OCI-M1 (cell line): ENCODE measurements at places on chromosomes 2 and 18.

GRCh38 chr18:13501891-13502290 lies 224.5 kb downstream of the FAM210A start:
- no peak for DNase-seq

- DNase-seq: no peak
Observed at GRCh38 chr2:239689410-239689809, 288.6 kb upstream of the HDAC4 start.

GRCh38 chr18:3982541-3982940 lies 472.6 kb downstream of the DLGAP1 start:
- no peak for DNase-seq

- no peak for DNase-seq
Observed at GRCh38 chr2:149585166-149585885, 2.2 kb downstream of the MMADHC start.

- no peak for DNase-seq
Observed at GRCh38 chr2:143603846-143604565, 474.8 kb downstream of the ARHGAP15 start.

DNA sequence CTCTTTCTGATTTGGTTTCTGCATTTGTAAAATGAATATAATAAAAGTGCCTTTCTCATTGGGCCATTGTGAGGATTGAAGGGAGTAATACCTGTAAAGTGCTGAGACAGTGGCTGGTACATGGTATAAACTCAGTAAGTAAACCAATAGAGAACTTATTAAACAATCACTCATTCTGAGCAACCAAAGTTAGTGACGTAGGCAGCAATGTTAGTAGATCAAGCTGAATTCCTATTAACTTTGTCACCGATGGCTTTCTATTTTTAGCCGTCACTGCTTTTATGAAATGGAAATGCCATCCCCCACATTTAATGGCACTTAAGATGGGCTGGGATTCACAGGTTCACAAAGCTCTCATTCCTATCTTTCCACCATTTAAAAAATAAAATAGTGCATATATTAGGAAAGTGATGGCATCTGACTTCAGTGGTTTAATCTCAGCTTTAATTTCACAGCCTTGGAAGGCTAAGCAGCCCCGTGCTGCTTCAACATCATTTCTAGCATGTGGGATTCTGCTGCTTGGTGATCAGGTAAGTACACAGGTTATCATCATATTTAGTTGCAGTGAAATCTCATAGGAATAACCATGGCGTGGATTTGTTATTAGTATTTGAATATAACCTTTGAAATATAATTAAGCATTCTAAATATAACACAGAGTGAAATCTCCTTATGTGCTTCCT lies 17.6 kb upstream of the PPP4R1 start:
- DNase-seq: no peak

DNA sequence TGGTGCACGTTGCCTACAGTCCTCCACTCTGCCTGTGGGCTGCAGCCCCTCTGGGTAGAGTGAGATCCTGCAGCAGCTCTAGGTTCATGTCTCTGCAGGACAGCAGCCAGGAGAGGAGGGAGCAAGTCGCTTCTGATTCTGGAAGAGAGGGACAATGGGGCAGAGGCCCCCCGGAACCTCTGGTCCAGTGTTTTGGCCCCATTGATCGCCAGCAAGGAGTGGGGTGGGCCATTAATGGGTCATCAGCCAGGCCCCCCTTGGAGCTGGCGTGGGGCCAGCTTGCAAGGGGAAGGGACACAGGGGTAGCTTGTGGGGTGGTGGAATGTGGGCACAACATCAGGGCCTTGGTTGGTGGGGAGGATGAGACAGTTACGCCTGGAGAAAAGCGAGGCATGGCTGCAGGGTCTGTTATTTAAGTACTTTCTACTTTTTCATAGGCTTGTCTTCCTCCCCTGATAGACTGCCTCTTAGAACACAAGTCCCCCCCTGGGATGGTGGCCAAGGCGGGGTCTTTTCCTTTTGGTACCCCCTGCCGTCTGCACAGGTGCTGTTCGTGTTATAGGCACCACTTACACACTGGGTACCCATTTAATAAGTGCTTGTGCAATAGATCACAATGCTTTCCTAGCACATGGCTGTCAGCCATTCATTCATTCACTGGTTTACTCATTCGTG lies 44.6 kb downstream of the INHBB start:
- no peak for DNase-seq

GRCh38 chr18:56645415-56646016 lies 5.6 kb upstream of the WDR7 start:
- peak; percentile 79 for DNase-seq

GRCh38 chr2:55871637-55872036 lies 51.9 kb downstream of the EFEMP1 start:
- peak; percentile 40 for DNase-seq

GRCh38 chr2:26785431-26786206 lies at the start of gene CENPA:
Gene CENPA (plus strand): TSS chr2:26786056. CDS start chr2:26786197, 141 bp downstream.
- DNase-seq: peak; percentile 99

GRCh38 chr2:208153156-208153555 lies 7.2 kb upstream of the CRYGB start:
- peak; percentile 62 for DNase-seq

GRCh38 chr2:205706769-205707381 lies 24.6 kb downstream of the NRP2 start:
- peak; percentile 25 for DNase-seq

GRCh38 chr18:33745871-33746545 lies 168.0 kb downstream of the ASXL3 start:
- DNase-seq: no peak

- DNase-seq: no peak
Observed at GRCh38 chr18:75057169-75057960, 151.6 kb downstream of the PTGR3 start.

DNA sequence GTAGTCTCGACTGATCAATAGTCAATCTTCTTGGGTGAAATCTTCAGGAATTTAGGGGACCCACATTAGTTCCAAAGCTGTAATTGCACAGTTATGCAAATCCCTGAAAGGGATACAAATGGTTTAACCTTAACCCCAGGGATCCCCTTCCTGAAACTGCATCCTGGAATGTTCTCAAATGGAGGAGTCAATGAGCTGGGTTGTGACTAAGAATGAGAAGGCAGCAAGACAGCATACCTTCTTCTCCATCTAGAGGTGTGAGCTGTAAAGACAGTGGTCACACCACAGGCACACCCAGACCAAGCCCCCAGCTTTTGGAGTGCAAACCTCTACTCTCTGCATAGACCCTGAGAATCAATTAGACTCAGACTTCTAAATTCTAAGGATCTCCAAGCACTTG lies 164.7 kb upstream of the MEIS1 start:
- no peak for DNase-seq

GRCh38 chr2:42545841-42546390 lies 22.5 kb upstream of the MTA3 start:
- DNase-seq: no peak

- DNase-seq: no peak
Observed at GRCh38 chr2:4258563-4258962, 555.2 kb downstream of the DCDC2C start.

- DNase-seq: no peak
Observed at GRCh38 chr2:76684756-76685155, 837.4 kb downstream of the LRRTM4 start.

DNA sequence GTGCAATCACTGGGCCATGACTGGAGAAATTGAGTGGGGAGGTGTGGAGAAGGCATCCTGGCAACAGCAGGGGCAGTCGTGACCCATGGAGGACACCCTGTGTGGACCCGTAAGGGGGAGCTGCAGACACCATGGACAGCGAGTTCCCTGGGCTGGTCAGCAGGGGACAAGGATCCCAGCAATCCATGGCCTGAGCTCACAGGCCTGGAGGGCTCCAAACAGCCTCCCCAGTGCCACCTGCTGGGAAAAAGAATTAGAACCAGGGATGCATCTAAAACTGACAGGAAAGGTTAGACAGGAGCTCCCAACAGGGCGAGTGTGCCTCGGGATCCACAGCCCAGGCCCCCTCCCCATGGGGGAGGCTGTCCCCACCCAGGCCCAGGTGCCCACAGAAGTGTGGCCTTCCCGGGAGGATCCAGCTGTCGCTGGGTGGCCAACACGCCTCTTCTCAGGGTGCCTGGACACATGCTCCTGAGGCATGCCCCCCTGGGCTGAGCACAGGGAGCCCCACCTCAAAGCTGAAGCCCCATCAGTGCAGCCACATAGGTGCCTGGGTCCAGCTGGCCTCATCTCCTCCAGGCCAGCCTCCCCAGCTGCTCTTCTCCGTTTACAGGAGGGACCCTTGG lies 20.5 kb upstream of the KIF1A start:
- peak; percentile 72 for DNase-seq

- no peak for DNase-seq
Observed at GRCh38 chr2:54581326-54582039, 125.4 kb downstream of the SPTBN1 start.

- peak; percentile 33 for DNase-seq
Observed at GRCh38 chr18:33051407-33051806, 278.6 kb upstream of the KLHL14 start.

GRCh38 chr2:236558993-236559978 lies 10.3 kb upstream of the ACKR3 start:
- no peak for DNase-seq

GRCh38 chr2:203797276-203797675 lies 70.3 kb upstream of the CTLA4 start:
- DNase-seq: no peak

- DNase-seq: peak; percentile 10
Observed at GRCh38 chr18:58800582-58800981, 64.1 kb upstream of the ZNF532 start.

DNA sequence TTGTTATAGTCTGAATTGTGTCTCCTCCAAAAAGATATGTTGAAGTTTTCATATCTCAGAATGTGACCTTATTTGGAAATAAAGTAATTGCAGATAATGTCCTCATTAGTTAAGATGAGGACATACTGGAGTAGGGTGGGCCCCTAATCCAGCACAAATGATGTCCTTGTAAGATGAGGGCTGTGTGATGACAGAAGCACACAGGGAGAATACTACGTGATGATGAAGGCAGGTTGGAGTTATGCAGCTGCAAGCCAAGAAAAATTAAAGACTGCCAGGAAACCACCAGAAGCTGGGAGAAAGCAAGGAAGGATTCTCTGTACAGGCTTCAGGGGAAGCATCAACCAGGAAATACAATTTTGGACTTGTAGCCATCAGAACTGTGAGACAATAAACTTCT lies 58.3 kb upstream of the PNPT1 start:
- DNase-seq: no peak

GRCh38 chr2:28250006-28250405 lies 142.7 kb upstream of the FOSL2 start:
- no peak for DNase-seq

GRCh38 chr2:100021791-100022340 lies 120.5 kb downstream of the AFF3 start:
- DNase-seq: no peak

- DNase-seq: peak; percentile 91
Observed at GRCh38 chr2:112481050-112481527, 867 bp upstream of the TTL start.

DNA sequence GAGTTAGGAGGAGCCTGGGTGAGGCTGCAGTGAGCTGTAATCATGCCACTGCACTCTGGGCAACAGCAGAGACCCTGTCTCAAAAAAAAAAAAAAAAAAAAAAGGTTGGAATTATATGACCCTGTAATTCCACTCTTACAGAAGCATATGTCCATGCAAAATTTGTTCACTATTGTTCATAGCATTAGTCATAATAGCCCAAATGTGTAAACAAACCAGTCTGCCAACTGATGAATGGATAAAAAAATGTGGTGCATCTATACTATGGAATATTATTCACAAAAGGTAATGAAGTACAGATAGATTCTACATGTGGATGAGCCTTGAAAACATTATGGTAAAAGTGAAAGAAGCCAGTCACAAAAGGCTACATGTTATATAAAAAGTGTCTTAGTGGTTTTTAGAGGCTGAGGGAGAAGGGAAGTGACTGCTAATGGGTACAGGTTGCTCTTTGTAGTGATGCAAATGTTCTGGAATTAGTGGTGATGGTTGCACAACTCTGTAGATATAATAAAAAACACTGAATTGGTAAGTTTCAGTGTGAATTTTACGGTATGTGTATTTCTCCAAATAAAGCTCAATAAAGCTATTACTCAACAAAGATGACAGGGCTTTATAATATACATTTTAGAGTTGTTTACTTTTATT lies 9.4 kb downstream of the COA5 start:
- DNase-seq: no peak

DNA sequence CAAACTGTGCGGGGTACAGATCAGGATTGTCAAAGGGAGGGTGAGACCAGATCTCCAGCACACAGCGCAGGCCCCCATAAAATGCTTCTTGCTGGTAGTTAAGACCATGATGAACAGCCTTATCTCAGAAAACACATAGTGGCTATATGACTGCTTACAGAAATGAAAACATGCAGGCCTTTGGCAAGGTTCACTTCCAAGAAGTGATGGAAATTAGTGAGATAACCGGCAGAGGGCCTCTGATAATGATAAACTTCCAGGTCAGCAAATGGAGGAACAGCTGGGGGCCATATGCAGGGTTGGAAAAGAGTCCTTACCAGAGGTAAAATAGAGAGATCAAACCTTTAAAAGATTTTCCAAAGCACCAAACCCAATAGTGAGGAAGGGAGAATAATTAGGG lies 46.6 kb downstream of the CFAP221 start:
- DNase-seq: peak; percentile 2

GRCh38 chr2:230877759-230878598 lies 13.2 kb downstream of the ITM2C start:
- DNase-seq: no peak

- no peak for DNase-seq
Observed at GRCh38 chr2:200306931-200307723, 634 bp downstream of the SPATS2L start.

- DNase-seq: peak; percentile 90
Observed at GRCh38 chr18:51236225-51236624, 38.7 kb upstream of the MEX3C start.

DNA sequence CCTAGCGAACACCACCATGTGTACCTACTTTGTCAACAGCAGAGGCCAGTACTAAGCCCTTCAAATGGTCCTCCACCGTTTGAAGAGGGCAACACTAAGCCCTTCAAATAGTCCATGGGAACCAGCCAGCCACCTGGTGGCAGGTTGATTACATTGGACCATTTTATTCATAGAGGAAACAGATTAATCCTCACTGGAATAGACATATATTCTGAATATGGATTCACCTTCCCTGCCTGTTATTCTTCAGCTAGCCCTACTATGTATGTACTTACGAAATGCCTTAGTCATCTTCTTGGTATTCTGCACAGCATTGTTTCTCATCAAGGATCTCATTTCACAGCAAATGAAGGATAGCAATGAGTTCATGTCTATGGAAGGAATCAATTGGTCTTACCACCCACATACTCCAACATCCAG lies 10.0 kb upstream of the ZNF396 start:
- peak; percentile 18 for DNase-seq
